Nasal cavity respiratory epithelium epithelial cell of viscerocranial mucosa (primary cell): ENCODE measurements at places on chromosomes 11 and 22. TPM values are rescaled to one million over a fixed set of nuclear protein-coding genes. Genes with fewer than 3 reads are reported as not detected.

F2 gene
- total RNA-seq, result under 0.01 and 0.07 TPM in 2 replicates

SEC14L6 gene
- total RNA-seq, result 0.14 TPM in 1 of 2 replicates, not detected in the other

HOATZ gene
- total RNA-seq, result not detected in 2 replicates

RCE1 gene
- 23.2 and 33.5 TPM in 2 replicates for total RNA-seq

TSSK2 gene
- under 0.01 TPM in 1 of 2 replicates, not detected in the other for total RNA-seq

OR8A1 gene
- total RNA-seq, result not detected in 2 replicates

OR10A5 gene
- total RNA-seq, result not detected in 2 replicates

SWAP70 gene
- total RNA-seq, result 28.0 and 47.3 TPM in 2 replicates

LAYN gene
- total RNA-seq, result 7.2 and 61.6 TPM in 2 replicates

PKNOX2 gene
- total RNA-seq, result under 0.01 TPM in 1 of 2 replicates, not detected in the other

YAP1 gene
- total RNA-seq, result 195 and 207 TPM in 2 replicates
